ENCODE measurements at places on chromosomes 6 and 20.

- peak; percentile 11 for DNase-seq
These were observed 159.5 kb upstream of the MANEA start for GRCh38 chr6:95417856-95418255.

DNA sequence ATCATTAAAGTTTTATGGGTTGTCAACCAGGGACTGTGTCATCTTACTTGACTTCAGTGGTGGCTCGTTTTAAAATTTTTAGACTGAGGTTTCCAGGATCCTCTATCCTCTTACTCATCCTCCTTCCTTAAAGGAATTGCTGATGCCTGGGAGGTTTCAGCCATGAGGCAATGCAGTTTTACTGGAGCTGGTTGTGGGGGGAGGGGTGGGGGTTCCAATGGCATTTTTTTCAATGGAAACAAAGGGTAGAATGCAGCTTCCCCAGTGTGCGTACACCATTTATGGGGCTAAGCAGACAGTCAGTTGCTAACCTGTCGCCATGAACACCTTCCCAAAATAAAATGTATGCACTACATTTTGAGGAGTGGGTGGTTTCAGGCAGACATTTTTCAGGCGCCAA lies 88.0 kb downstream of the METTL24 start:
- no peak for DNase-seq

- DNase-seq = no peak
These were observed 39.0 kb upstream of the SLCO4A1 start for GRCh38 chr20:62603021-62603906.

DNA sequence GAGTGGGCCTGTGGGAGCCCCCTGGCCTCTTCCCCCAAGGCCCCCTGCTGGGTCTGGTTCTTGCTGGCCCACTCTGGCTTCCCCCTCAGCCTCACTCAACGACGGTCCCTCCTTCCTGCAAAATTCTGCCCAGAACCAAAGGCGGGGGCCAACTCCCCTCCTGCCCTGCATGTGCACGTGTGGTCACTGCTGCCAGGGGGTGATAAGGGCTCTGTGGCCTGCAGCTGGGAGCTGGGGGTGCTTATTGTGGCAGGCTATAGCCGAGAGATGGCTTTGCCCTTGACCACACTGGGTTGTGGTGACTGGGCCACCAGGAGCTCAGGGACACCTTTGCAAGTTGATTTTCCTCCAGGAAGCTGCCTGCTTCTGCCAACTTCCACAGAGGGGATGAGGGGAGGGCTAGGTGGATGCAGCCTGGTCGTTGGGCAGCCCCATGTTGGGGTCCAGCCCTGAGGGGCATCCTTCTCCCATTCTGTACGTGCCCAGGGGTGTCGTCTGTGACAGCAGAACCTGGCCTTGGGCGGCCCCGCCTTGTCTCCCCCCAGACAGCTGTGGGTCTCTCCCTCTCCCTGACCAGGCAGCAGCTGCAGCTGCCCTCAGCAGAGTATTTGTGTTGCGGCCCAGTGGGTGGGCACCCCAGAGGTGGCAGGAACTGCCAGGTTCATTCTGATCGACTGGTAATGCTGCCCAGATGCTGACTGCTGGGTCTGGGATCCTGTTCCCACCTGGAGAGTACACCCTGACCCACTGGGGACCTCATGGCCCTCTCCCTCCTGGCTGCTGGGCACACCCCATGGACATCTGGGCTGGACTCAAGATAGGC lies 5.6 kb downstream of the TCEA2 start:
- DNase-seq = no peak

DNA sequence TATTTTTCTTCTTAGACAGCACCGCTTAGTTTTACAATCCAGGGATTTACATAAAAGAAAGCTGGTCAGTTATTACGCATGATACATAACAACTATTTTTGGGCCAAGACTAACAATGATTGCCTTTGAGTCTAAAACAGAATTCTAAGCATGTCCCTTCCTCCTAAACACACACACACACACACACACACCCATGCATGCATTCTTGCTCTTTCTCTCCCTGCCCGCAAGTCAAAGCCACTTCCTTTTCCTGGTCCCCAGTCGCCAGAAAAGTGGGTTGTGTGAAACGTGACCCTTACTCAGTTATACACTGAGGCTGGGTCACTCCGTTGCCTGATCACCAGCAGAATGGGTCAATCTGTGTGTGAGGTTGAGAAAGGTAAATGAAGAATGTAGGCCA lies 31.4 kb downstream of the FYN start:
- DNase-seq = no peak

GRCh38 chr6:165486183-165487137 lies 176.6 kb downstream of the PDE10A start:
- peak; percentile 54 for DNase-seq

DNA sequence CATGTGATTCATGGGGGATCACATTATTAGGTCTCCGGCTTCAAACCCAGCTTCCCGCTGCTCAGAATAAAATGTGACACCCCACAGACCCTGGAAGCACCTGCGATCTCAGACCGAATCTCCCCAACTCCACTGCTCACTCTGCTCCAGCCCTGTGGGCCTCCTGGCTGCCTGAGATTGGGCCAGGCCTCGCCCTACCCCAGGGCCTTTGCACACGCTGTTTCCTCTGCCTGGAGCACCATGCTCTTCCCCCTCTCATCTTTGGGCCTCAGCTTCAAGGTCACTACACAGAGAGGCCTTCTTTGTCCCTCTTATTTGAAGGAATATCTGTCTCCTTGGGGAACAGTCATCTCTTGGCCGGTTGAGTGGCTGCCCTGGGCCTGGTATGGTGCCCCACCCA lies 48.8 kb downstream of the RBM38 start:
- DNase-seq = no peak

GRCh38 chr6:163457637-163458561 lies 43.4 kb downstream of the QKI start:
- DNase-seq = no peak

- no peak for DNase-seq
These were observed 49.8 kb downstream of the MBOAT1 start for GRCh38 chr6:20162515-20162914.

DNA sequence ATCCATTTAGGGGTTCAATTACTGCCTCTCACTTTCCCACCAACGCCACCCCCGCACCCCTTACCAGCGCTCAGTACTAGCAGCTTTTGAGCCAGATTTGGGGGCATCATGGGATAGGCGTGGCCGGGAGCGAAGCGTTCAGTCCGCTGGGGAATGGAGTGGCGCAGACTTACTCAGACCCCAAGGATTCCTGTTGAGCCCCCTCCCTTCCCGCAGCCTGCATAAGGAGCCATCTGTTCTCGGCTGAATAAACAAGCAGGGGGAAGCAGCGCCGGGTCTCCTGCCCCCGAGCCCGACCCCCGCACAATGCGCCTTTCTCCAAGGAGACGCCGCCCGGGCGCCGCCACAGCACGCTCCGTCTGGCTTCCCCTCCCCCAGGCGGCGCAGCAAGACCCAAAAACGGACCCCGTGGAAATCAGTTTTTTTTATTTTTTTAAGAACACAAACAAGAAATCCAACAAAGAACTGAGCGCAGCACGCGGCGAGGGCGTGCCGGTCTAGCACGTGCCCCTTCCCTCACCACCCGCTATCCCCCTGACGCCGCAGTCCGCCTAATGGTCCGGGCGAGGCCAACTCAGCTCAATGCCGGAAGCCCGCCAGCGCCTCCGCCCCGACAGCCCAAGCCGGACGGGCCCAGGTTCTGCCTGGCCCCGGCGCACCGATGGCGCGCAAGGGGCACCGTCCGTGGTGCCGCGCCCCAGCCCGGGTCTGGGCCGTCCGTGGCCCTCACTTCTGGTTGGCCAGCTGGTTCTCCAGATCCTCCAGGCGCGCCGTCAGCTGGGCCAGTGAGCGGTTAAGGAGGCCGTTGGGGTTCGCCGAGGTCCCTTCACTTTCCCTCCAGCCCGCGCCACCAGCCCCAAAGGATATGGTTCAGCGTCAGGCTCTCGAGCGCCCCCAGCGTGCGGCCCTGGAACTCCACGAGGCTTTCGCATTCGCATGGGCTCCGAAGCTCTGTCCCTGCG lies 13.3 kb upstream of the RBPJL start:
- peak; percentile 97 for DNase-seq

- DNase-seq = no peak
These were observed 222.4 kb upstream of the JARID2 start for GRCh38 chr6:15023448-15023847.

DNA sequence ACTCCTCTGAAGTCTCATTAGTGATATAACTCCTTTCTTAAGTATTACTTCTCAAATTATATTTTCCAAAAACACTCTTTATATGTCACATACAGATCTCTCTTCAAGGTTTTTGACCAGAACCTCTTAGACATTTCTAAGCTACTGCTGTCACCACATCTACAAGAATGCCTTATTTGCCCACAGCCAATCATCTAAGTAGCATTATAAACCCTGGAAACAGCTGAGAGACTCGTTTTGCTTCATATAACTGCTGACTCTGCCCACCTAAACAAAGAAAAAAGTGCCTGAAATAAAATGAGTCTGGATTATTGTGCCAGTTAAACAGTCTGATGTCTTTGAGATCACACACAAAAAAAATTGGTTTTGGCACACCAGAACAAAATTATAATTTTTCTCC lies 165.9 kb downstream of the COL9A1 start:
- no peak for DNase-seq

GRCh38 chr6:1200409-1201101 lies 111.3 kb upstream of the FOXQ1 start:
- no peak for DNase-seq

DNA sequence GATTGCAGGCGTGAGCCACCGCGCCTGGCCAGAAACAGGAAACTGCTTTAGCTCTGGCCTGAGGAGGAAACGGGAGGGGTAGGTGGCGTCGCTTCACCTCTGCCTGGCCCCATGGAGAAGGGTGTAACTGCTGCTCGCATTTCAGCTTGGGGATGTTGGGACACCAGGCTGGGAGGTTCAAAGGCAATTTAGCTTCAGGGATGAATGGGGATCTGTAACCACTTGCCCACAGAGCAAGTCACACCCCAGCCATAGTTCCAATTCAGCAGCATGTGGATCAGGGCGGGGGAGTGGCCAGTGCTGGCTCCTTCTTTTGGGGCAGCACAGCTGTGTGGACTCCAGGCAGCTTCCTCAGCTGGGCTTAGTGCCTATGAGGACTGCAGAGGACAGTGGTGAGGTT lies 34.8 kb upstream of the NUP153 start:
- no peak for DNase-seq

DNA sequence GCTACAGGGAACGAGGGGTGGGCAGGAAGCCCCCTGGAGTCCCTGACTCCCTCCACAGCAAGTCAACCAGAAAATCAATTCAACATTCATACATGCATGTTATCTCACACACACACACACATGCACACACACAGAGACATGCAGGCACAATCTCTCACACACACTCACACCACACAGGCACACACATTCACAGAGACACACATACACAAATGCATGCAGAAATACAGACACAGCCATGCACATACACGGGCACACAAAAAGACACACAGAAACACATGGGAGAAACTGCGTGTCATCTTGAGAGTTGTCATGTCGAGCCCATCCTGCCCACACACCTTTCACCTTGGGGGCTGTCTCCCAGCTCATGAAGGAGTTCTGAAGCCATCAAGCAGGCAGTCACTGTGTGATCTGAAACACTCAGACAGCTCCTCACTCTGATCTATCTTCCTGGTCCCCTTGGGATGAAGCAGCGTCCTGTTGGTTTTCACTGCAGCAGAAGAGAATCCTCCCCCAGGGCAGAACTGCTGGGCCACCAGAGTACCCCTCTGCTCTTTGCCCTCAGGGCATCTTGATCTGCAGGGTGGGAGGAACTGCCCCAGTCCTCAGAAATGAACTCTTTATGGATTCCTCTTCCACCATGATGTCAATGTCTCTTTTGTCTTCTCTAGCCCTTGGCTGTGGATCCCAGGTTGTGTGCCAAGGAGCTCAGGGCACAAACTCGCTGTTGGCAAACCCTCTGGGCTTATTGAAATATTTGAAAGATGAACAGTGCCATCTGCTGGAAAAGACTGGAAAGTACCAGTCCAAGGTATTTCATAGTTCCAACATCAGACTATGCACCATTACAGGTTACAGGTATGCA lies 8.8 kb downstream of the RAET1L start:
- peak; percentile 83 for DNase-seq

GRCh38 chr6:29520232-29520631 lies 32.5 kb upstream of the MAS1L start:
- no peak for DNase-seq

- DNase-seq = no peak
These were observed 7.1 kb upstream of the ATP9A start for GRCh38 chr20:51775241-51775640.

DNA sequence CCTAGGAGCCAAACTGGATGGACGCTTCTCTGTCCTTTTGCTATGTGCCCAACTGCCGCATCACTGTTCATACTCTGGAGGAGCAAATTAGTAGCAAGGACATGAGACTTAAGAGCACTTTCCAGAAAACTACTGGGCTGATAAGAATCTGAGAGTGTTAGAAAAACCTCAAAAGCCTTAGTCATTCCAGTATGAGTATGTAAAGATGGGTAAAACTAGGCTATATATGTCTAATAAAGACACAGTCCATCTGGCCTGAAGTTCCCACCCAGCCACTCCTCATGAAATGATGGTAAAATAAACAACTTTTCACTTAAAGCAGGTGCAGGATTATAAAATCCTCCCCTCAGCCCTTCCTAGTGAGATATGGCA lies 30.6 kb downstream of the SHLD1 start:
- DNase-seq = no peak

GRCh38 chr6:55798571-55798970 lies 76.8 kb downstream of the BMP5 start:
- DNase-seq = no peak

- DNase-seq = no peak
These were observed 60.0 kb upstream of the EZR start for GRCh38 chr6:158879180-158879579.

GRCh38 chr6:81451787-81452186 lies 300.7 kb downstream of the TENT5A start:
- DNase-seq = no peak

- DNase-seq = no peak
These were observed 724 bp upstream of the CUL7 start for GRCh38 chr6:43054206-43054943.

GRCh38 chr6:125918681-125919566 lies 37.6 kb upstream of the HINT3 start:
- DNase-seq = peak; percentile 10

GRCh38 chr6:165747963-165748362 lies 84.9 kb upstream of the PDE10A start:
- DNase-seq = no peak

DNA sequence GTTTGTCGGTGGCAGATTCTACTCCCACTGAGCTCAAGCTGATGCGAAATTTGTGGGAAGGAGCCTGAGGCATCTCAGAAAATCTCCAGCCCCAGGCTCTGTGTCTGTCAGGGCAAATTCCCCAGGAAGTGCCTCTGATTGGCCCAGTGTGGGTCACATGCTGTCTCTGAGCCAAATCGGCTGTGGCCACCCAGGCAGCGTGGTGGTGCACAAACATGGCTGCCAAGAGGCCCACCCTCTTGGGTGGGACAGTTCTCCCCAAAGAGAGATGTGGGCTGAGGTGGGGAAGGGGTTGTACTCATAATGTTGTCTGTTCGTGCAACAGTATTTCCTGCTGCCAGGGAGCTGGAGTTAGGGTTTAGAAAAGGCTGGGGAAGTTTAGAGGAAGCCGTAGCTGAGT lies 130.6 kb downstream of the BMP7 start:
- DNase-seq = no peak
